ENCODE measurements at places on chromosomes 1 and 21. TPM values are rescaled to one million over a fixed set of nuclear protein-coding genes. Genes with fewer than 3 reads are reported as not detected.
A peak's percentile ranks its signal among the peaks of the same experiment; 100 is the strongest.

DNA sequence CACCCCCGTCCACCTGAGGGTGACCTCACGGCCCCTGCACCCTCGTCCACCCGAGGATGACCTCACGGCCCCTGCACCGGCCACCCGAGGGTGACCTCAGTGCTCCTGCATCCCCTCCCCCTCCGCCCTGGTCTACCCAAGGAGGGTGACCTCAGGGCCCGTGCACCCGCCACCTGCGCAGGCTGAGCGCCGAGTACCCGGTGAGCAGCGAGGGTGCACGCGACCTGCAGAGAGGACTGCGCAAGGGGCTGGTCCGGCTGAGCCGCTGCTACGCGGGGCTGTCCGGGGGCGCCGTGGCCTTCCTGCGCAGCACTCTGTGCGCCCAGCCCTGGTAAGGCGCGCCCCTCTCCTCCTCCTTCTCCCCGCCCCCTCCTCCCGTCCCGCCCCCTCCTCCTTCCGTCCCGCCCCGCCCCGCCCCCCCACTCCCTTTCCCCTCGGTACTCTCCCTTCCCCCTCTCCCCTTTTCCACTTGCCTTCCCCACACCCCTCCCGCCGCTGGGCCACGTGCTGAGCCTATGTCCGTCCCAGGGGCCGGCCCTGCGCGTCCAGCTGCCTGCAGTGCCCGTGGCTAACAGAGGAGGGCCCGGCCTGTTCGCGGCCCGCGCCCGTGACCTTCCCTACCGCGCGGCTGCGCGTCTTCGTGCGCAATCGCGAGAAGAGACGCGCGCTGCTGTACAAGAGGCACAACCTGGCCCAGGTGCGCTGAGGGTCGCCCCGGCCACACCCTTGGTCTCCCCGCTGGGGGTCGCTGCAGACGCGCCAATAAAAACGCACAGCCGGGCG is 28.4 kb downstream of the TRIM11 start:
- DNase-seq, result no peak

DNA sequence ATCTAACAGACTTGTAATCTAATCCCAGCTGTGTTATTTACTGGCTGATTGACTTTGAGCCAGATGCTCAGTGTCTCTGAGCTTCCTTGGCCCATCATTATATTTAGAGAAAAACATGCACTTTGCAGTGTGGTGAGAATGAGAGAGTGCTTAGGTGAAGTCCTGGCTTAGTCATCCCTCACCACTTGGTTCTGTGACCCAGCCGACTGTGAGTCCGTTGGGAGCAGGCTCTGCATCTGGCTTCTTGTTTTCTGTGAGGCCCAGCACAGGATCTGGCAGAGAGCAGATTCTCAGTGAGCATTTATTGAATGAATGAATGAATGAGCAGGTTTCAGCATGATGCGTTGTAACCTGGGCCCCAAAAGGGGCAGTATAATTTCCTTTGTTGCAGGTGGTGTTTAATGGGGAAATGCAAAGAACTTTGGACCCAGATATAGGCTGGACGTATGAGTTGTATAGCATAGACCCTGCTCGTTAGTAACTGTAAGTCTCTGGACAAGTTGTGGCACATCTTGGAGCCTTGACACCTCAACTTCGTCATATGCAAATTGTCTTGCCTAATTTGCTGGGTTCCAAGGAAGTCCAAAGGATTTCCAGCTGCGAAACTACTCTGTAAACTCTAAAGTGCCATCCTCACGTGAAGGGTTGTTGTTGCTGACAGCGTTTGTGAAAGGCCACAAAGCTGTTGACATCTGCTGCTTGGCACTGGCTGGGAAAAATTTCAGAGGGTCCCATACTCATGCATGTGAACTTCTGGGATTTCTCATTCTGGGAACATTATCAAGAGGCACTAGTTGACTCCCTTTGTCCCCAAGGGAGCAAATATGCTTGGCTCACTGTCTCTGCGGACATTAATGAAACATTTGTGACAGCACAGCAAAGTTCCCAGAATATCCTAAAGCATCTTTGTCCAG is 138.8 kb upstream of the USP24 start:
- DNase-seq, result no peak

- DNase-seq, result peak; percentile 77
Measured at GRCh38 chr1:153568367-153569099, 2.9 kb upstream of the S100A2 start.

GRCh38 chr1:22582661-22583635 is 19.7 kb downstream of the EPHA8 start:
- no peak for DNase-seq

DNA sequence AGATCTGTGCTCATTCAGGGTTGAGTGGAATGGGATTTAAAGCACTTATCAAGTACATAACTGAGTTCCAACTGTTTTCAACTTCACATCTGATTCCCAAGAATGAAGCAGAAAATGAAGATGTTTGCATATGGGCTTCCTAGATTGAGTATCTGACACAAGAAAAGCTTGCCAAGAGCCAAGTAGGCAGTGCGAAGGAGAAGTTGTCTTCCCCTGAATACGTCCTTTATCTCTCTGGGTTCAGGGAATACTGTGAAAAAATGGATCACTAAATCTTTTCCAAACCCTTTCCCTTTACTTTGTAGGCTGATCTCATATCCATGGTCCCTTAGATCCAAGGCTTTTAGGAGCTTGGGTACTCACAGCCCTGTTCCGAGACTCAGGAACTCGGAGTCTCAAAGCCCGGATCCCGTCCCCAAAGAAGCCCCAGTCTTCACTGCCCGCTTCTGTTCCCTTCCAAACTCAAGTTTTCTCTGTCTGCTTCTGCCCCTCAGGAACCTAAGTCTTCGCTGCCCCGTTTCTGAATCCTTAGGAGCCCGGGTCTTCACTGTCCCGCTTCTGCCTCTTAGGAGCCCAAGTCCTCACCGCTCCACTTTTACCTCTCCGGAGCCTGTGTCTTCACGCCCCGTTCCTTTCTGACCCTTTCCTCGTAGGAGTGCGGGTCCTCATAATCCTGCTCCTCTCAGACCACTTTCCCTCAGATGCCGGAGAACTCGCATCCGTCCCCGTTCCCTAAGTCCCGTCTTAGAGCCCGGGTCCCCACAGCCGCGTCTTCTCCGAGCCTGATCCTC is 616 bp downstream of the TAF12 start:
- DNase-seq, result peak; percentile 4

Gene GUCA2A
- not detected for total RNA-seq

Gene FCRL1
- total RNA-seq, result not detected
